ENCODE measurements at places on chromosomes 7 and 10.

DNA sequence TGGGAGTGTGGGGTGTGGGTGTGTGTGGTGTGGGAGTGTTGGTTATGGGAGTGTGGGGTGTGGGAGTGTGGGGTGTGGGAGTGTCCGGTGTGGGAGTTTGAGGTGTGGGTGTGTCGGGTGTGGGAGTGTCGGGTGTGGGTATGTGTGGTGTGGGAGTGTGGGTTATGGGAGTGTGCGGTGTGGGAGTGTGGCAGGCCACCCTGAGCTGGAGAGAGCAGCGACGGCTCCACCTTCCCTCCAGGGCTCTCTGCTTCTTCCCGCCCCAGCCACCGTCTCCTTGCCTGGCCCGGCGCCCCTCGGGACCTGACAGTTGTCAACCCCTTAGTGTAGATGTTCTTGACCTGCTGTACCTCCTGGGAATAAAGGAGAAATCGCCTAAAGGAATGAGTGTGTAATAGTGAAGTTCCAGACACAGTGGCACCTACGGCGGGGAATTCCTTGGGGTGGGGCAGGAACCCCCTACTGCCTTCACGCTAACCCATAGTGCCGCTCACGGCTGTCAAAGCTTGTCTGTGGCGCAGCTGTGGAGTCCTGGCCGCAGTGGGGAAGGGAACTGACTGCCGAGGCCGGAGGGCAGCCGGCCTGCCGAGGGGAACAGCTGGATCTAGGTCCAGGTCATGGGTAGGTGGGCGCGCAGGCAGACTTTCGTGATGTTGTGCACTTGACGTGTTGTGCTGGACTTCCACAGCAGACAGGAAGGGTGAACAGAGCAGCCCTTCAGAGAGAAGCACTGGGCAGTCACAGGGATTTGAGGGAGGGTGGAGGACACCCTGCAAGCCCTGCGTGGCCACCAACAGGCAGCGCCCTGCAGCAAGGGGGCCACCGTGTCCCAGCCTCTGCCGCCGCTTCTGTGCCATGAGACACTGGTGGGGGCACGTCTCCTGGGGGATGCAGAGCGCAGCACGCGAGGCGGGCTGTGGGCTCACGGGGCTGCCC is 49.0 kb upstream of the EN2 start:
- no peak for DNase-seq

DNA sequence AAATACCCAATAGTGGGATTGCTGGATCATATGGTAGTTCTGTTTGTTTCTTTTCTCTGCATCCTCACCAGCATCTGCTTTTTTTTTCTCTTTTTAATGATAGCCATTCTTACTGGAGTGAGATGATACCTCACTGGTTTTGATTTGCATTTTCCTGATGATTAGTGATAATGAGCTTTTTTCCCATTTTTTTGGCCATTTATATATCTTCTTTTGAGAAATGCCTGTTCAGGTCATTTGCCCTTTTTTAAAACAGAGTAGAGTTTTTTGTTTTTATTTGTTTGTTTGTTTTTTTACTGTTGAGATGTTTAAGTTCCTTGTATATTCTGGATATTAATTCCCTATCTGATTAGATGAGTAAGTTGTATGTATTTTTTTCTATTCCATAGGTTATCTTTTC is 205.8 kb upstream of the KAT6B start:
- no peak for DNase-seq

GRCh38 chr10:79923669-79924068 is 25.2 kb downstream of the SFTPD start:
- no peak for DNase-seq

DNA sequence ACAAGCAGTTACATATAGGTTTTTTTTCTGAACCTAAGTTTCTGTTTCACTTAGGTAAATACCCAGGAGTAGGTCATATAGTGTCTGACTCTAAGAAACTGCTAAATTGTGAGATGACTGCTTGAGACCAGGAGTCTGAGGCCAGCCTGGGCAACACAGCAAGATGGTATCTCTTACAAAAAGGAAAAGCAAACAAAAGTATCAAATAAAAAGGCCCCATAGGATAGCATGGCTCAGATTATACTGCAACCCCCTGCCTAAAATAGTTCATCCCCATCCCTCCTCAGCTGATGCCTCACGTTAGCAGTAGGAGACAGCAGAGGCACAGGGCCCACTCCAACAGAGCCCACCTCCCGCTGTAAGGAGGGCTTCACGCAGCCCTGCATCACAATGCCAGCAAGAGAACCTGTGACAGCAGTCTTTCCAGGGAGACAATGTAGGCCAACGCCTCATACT is 90.3 kb downstream of the SRPK2 start:
- no peak for DNase-seq

- no peak for DNase-seq
Observed at GRCh38 chr10:129161150-129161549, 305.9 kb upstream of the MGMT start.

DNA sequence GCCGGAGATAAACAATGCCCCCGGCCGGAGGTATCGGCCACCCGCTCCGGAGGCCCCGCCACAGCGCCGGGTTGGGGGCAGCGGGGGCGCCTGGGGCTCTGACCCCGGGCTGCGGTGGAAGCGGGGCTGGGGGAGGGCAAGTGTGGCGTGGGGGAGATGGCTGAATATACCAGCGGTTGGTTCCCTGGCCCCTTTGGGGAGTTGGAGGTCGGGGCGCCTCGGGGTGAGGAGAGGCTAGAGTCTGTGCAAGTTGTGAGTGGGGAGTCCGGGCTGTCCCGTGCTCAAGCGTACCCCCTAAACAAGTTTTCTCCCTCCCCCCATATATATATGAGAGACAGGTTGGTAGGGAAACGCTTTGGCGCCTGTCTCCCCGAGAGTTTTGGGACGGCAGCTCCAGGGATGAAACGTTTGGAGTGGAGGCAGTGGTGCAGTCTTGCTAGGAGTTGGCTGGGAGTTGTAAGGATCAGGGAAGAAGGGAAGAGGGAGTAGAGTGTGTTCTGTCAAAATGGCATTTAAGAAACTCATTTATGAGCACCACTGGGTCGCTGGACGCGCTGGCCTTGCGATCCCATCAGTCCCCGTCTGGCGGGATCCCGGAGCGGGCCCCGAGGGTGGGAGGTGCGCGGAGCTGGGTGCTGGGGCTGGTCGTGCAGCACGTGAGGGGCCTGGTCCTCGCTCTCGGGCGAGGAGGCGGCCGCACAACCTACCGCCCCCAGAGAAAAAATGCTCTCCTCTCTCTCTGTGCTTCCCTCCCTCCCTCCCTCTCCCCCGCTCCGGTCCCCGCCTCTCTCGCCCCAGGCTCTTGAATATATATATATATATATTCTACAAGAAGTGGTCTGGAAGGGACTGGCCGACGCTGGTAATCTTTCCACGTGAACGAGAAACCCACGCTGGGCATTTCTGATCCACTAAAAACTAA is 1.1 kb downstream of the TET1 start:
- no peak for DNase-seq

GRCh38 chr7:47227762-47228177 is 354.1 kb downstream of the TNS3 start:
- no peak for DNase-seq

Data from activated CD4-positive, CD25-positive, alpha-beta regulatory T cell (primary cell).